ENCODE measurements at places on chromosomes 2 and 18. TPM values are rescaled to one million over a fixed set of nuclear protein-coding genes. Genes with fewer than 3 reads are reported as not detected.

SAG gene
- not detected for total RNA-seq

DLGAP1 gene
- not detected for total RNA-seq

C1GALT1C1L gene
- 0.74 TPM for total RNA-seq

KRTCAP3 gene
- not detected for total RNA-seq

PLCD4 gene
- 0.59 TPM for total RNA-seq

PIEZO2 gene
- total RNA-seq: 1.1 TPM

IGFBP5 gene
- total RNA-seq: 1,007 TPM

CRACDL gene
- not detected for total RNA-seq

SCN1A gene
- total RNA-seq: not detected

ANKRD30B gene
- not detected for total RNA-seq

B4GALT6 gene
- total RNA-seq: 19.3 TPM

GAL3ST2 gene
- total RNA-seq: under 0.01 TPM

SCN9A gene
- total RNA-seq: 57.8 TPM

ATL2 gene
- 87.5 TPM for total RNA-seq

SPATA3 gene
- not detected for total RNA-seq

CNRIP1 gene
- 16.3 TPM for total RNA-seq

USP14 gene
- 37.1 TPM for total RNA-seq

LIMS4 gene
- 18.4 TPM for total RNA-seq

NOL4 gene
- total RNA-seq: 0.30 TPM

GREB1 gene
- 0.83 TPM for total RNA-seq

Data from smooth muscle cell of the umbilical artery (primary cell).